Activated CD8-positive, alpha-beta memory T cell treated with anti-CD3 and anti-CD28 coated beads for 1 hour (primary cell): ENCODE measurements at places on chromosomes 2 and 18.
A peak's percentile ranks its signal among the peaks of the same experiment; 100 is the strongest.

GRCh38 chr2:96636551-96637171 lies 1.5 kb downstream of the KANSL3 start:
- DNase-seq: no peak

GRCh38 chr2:28293416-28293815 lies 99.2 kb upstream of the FOSL2 start:
- DNase-seq: no peak

GRCh38 chr2:159379181-159379580 lies 92.7 kb upstream of the WDSUB1 start:
- DNase-seq: no peak

GRCh38 chr2:16626497-16626896 lies 39.1 kb downstream of the CYRIA start:
- no peak for DNase-seq

- no peak for DNase-seq
Measured at GRCh38 chr2:10752236-10752635, 30.8 kb downstream of the ATP6V1C2 start.

DNA sequence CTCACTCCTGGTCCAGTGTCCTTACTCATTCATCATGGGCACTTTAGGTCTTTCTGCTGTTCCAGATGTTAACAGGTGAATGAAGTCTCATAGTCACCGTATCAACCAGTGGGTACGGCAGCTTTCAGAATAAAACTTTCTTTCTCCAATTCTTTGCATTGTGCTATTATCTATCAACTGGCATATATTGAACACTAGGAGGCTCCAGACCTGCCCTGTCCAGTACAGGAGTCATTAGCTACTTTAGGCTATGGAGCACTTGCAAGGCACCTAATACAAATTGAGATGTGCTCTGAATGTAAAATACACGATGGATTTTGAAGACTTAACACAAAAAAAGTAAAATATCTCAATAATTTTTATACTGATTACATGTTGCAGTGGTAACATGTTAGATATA lies 43.2 kb upstream of the NEB start:
- no peak for DNase-seq

DNA sequence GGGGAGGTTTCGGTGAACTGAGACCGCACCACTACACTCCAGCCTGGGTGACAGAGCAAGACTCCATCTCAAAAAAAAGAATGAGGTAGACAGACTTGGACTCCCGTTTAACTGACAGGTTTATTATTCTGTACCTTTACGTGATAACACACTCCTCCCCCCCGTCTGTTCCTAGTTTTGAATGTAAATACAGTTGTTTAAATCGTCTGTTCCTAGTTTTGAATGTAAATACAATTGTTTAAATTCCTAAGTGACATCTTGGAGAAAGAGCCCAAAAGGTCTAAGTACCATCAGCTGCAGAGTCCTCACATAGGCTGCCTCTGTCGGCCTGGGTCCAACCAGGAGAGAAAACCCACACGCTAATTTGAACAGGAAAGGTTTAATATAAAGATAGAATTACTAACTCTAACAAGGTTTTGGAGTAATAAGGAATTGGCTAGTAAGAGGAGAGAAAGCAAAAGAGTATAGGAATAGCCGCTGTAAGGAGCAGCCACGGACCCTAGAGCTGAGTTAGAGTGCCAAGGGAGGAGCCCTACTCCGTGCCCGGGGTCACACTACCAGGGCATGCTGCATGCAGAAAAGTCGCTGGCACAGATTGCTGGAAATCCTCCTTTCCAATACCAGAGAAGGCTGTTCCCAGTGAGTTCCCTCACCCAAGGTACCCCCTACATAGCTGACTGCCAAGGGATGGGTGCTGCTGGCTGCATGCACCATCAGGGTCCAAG lies 83.5 kb upstream of the RANBP2 start:
- no peak for DNase-seq

DNA sequence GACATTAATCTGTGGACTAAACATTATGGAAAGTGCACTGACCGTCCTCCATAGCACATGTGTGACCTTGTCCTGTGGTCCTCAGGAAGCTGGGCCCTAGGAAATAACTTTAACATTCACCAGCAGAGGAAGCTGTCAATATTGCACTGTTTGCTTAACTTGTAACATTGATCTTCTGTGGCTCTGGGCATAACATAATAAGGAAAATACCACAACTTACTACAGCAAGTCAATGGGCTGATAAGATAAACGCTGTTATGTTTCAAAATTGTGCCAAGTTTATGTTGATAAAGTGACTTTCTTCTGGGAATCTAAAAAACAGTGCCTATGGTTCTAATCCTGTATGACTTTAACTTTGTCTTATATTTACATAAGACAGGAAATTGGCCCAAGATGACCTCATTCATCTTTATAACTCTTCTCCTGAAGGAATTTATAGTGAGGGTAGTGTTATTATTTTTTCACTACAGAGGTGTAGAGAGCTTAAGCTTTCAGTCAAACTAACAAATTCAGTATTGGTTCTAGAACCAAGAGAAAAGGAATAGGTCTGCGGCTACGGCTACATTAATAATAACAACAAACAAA lies 113.7 kb upstream of the MAP4K3 start:
- DNase-seq: no peak

DNA sequence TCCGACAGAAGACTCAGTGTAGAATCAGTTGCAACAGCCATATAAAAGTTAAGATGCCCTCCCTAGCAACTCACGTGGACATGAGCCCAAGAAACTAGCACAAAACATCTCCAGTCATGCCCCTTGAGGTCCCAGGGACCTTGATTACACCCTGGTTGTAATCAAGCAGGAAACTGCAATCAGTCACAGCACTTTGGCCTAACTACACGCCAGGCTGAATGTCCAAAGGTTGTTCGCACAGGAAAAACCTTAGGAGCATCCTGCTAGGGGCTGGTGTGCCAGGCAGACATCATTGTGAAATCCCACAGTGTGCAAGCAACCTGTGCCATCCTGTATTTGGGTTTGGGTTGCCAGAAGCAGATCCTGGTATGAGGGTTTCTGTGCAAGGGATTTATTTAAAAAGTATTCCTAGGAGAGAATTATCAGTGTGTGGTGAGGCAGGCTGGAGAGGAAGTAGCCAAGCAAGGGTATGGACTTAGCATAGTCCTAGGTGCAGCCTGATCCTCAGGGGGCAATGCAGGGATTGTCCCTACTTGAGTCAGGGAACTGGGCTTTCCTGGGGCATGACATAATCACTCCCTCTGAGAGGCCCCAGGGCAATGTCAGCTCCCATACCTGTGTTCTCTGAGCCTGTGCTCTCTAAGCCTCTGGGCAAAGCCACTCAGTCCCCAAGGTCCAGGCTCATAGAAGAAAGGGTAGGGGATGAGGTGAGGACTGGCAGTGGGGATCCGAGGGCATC lies 17.8 kb upstream of the SULT1C2 start:
- DNase-seq: no peak

DNA sequence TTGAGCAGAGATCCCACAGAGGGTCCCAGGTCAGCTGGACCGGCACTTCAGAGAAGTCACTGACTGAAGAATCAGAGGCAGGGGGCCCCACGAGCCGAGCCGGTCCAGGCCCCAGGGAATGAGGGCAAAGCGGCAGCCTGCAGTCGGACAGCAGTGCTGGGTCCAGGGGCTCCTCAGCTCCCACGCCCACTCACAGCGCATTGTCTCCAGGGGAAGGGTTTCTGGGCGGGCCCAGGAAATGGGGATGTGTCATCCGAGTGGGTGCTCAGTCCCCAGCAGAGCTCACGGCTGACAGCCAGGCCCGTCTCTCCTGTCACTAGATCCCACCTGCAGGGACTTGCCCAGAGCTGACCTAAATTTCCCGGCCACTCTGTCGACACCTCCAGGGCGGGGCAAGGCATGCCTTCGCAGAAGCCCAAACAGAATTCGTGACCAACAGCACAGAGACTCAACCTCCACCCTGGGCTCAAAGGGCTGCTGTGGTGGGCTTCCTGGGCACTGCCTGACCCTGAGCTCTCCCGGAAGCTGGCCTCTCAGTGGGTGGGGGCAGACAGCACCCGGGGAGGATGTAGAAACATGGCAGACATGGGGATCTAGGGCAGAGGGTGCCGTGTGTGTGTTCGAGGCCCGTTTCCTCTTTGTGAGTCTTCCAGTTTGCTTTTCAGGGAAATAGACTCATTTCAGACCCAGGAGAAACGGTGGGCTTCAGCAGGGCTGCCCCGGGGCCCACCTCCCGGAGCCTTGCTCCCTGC lies 42.1 kb upstream of the TAF1B start:
- peak; percentile 11 for DNase-seq

DNA sequence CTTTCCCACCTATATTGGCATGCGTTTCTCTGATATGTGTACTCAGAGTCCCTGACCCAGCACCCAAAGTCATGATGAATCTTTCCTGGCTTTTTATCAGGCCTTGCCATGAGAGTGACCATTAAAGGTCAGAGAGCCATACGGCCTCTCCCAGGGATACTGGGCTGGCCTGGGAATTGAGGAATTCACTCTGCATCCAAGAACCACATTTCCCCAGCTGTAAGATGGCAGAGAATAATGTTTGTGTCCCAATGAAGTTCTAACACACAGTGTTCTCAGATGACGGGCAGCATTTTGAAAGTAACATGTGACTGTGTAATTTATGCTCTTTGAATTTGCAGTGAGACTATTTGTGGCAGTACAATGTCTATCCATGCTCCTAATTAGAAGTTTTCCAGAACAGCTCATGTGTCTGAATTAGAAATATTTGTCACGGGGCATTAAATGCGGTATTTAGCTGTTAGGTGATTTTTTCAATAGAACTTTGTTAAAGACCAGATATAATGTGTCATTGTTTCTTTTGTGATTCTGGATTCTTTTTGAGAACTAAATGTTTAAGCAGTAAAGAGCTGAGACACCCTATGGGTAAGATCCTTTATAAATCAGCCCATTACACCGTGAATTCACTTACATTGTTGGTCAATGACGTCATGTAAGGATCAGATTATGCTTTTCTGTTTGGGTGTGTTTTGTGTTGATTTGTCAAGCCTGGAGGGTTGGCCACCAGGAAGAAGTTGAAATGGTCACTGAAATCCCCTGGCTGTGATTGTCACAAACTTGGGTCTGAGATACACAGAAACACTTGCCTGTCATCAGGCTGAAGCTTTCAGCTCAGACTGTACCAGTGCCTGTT lies 7.3 kb upstream of the SLC3A1 start:
- DNase-seq: no peak

- no peak for DNase-seq
Measured at GRCh38 chr2:10410001-10410822, 37.9 kb downstream of the ODC1 start.

DNA sequence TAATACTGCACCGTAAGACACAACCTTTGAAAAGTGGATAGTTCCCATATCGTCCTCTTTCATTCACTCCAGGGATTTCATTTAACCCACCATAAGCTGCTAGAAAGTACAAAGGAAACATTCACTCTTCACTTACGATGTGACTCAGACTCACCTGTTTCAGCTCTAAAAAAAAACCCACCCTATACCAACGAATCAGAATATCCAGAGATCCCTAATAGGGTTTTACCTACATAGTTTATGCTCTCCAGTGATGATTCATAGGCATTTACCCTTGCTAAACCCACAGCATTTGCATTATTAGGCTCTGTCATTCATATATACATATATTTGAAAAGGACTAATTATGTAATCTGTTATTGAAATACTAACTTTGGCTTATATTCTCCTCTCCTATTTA lies 60.2 kb downstream of the PRPF40A start:
- DNase-seq: no peak

DNA sequence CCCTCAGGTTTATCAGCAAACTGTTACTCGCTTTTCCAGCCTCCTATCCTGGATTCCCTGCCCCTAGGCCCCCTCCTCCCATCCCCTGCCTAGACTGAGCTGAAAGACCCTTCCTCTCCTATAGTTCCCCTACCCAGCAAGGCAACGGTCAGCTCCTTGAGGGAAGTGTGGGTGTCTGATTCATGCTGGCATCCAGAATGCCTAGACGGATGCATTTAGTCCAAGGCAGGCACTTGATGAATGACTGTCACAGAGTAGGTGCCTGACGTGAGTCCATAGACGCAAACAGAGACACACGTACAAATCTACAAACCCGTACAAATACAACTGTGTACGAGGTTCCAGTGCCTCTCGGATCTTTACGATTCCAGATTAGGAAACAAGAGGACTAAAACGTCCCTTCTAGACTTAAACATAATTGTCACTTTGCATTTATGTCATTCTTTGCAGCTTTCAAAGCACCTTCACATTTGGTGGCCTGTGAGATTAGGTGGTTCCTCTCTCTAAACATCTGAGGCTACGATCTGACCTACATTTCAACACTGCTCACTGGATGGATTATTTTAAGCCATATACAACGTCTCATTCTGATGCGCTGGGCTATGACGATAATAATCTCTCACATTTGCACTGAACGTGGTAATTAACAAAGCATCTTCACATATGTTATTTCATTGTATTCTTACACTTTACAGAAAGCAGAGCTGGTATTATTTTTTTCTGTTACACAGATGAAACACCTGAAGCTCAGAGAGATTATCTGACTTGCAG lies 36.7 kb downstream of the DNMT3A start:
- DNase-seq: no peak

- no peak for DNase-seq
Measured at GRCh38 chr18:70553936-70554260, 265.1 kb downstream of the SOCS6 start.
